HepG2 (cell line): ENCODE measurements at places on chromosomes 2 and 18.

DNA sequence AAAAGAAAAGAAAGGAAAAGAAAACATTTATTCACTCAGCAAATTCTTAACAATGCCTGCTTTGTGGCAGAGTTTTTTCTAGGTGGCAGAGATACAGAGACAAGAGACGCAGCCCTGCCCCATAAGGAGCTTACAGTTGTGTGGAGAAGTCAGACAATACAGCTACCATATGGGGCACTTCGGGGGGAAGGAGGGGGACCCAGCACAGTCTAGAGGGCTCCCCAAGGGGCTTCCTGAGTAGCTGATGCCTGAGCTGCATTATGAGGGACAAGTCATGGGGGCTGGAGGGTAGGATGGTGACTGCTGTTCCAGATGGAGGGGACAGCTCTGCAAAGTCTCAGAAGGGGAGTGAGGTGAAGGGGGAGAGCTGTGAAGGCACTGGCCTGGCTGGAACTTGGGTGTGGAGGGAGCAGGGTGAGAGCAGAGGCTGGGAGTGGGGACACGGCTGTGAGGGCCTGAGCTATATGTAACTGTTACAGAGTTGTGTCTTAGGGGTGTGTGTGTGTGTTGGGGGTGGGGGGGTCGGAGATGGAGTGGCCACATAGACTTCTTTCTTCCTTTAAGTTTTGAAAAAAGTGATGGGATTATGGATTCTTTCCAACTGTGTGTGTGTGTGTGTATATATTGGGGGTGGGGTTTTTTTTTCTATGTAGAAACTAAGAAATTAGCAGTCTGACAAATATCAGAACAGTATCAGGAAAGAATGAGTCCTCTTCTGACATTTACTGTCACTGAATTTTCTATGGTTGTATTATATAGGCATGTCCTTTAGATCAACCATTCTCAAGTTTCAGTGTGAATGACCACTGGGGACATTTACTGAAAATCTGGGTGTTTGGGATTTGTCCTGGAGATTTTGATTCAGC lies 66.0 kb upstream of the HAAO start:
- DNase-seq, result no peak

- DNase-seq, result no peak
Measured at GRCh38 chr2:114631146-114631545, 188.7 kb downstream of the DPP10 start.

GRCh38 chr2:19297716-19298115 lies 60.7 kb downstream of the OSR1 start:
- no peak for DNase-seq

- no peak for DNase-seq
Measured at GRCh38 chr2:182824767-182825158, 41.7 kb downstream of the FRZB start.

DNA sequence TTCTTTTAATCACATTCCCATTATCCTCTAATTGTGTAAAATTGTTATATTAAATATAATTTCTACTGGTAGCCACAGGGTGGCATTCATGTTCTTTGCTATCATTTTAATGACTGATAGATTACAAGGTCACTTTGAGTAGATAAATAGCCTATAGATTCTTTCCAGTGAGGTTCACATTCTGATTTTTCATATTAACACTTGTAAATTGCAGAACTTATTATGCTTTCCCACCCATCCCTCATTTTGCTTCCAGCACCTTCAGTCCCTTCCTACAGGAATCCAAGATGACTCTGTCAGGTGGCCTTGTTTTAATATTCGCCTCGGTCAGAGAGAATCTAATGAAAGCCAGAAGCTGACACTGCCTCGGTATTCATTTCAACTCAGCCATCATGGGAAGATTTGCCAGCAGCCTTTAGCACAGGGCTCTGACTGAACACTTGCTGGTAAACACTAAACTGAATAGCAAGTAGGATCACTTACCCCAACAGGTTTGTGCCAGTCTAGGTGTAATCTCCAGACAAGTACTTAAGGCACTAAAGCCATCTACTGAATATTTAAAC lies 101.2 kb upstream of the FSHR start:
- DNase-seq, result no peak

DNA sequence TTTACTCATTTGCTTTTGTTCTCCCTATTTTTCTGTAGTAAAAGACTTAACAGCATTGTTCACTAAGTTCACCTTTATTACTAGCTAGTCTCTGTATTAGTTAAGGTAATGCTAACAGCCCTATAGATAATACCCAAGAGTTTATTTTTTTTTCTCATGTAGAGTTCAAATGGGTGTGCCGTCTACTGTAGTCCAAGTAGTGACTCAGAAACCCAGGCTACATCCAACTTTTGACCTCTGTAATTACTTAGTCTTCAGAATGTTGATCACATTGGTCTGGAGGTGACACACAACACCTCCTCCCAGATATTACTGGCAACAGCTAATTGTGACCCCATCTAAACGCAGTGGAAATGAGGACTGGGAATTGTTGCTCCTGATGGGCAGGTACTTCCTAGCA lies 7.7 kb downstream of the COQ10B start:
- no peak for DNase-seq

DNA sequence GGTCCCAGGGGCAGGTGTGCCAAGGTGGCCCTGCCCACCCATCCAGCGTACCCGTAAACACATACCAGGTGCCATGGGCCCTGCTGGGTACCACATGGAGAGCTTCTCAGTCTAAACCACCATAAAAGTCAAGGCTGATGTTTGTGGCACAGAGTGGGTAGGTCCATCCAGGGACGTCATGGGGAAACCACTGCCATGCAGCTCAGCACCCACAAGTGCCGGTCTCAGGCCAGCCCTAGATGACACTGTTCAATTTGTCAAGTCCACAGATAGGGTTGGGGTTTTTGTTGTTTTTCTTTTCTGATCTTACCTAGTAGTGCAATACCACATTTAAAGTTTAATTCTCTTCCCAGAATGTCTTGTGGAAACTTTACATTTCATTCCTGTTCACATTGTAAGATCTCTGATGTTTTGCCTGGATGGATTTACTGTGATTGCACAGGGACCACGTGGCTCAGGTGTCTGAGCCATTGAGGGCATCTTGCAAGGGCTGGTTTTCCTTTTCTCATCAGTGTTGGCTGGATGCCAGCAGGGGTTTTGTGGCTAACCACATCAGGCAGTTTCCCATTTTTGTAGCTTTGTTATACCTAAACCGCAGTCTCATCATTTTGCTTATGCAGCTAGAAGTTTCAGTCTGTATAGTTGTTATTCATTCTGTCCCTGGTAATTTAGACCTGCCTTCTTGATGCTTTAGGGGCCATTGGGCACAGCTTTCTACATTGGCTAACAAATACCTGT lies 64.7 kb downstream of the STK25 start:
- no peak for DNase-seq

- DNase-seq, result no peak
Measured at GRCh38 chr2:204416236-204416635, 129.0 kb upstream of the PARD3B start.

DNA sequence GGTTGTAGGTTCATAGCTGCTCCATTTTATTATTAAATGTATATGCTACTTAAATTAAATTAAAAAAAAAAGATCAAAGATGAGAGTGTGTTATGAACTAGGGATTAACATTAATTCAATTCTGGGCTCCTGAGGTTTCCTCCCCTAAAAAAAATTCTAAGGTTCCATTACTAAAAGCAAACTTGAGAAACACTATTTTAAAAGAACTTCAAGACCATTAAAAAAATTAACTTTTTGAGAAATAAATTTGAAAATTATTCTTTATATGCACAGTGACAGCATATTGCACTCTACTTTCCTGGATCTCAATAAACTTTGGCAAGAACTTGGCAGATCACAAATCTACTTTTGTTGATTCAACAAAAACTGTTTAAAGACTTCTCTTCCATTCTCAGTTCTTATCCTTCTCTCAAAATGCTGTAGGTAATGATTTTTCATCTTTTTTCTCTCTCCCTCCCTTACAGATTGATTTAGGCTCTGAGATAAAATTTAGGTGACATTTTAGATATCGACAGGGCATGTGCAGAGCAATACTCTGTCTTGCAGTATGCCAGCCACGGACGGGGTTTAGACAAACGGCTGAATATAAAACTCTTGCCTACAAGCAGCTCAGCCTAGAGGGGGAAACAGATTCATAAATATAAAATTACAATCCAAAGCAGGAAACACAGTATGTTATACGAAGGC lies 592 bp upstream of the MARS2 start:
- no peak for DNase-seq

DNA sequence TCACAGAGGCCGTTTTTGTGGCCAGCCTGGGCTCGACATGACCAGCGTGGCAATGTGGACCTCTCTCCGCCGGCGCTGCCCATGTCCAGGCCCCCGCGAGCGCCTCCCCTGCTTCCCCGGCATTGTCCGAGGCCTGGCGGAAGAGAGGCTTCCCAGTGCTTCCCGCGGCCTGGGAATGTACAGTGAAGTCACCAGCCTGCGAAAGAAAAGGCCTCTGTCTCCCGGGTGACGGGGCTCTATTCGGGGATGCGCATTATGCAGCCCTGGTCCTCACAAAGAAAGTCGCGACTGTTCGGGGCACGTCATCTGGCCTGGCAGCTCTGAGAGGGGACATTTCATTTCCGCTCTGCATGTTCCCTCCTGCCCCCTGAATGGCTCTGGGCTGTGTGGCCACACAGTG lies 109.2 kb upstream of the AGAP1 start:
- DNase-seq, result no peak

DNA sequence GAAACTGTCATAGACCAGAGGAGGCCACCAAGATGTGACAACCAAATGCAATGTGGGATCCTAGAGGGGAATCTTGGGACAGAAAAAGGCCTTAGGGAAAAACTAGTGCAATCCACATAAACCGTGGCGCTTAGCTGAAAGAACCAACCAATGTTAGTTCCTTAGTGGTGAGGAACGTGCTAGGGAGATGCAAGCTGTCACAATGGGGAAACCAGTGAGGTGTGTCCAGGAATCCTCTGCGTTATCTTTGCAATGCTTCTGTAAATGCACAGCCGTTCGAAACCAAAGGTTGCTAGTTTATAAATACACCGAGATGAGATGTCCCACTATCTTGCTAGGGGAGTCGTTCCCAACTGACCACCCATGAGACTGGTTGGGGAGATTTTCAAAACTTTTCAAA lies 157.0 kb upstream of the ID2 start:
- no peak for DNase-seq

GRCh38 chr2:673016-673415 lies 4.2 kb downstream of the TMEM18 start:
- DNase-seq, result no peak

GRCh38 chr18:50373561-50374219 lies 1.2 kb upstream of the SKA1 start:
- DNase-seq, result no peak
